ENCODE measurements at places on chromosomes 5 and 9.

DNA sequence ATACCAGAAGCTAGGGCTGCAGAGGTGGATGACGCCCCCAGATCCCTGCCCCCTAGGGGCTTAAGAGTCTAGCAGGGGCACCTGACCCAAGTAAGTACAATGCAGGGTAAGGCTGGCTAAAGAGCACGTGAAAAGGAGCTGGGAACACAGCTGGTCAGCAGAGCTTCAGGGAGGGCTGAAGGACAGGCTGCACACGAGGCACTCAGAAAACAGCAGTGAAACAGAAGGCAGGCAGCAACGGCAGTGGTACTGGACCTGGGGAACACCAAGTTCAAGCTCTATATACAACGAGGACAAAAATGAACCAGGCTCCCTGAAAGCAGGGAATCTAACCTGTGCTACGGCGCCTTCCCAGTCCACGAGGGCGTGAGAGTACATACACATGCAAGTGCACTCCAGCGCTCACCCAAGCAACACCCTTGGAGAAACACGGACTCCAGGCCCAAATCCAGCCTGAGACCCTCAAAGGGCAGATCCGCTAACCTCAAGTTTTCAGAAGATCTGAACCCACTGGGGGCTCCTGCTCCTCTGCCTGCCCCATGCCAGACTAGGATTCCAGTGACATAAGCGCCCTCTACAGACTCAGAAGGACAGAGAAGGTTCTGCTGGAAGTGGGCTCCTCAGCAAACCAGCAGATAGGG, 57.4 kb downstream of the PSMB7 start:
- DNase-seq, result no peak

- DNase-seq, result no peak
Measured at GRCh38 chr5:172565455-172565854, 75.6 kb upstream of the NEURL1B start.

DNA sequence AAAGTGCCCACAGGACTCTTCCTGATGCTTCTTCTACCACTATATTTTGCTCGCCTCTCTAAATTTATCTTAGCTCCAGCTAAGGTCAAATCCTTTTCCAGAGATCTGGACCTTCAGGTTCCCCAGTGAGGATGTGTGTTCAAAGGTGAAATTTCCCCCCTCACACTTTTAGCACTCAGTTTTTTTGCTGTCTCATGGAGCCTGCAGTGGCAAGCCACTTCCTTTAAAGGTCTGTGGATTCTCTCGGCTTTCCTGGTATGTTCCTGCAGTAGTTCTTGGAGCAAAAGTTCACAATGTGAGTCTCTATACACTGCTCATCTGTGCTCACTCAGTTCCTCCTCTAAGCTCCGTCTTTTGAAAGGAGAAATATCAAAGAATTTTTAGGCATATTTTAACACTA, 181.4 kb downstream of the LURAP1L start:
- no peak for DNase-seq

DNA sequence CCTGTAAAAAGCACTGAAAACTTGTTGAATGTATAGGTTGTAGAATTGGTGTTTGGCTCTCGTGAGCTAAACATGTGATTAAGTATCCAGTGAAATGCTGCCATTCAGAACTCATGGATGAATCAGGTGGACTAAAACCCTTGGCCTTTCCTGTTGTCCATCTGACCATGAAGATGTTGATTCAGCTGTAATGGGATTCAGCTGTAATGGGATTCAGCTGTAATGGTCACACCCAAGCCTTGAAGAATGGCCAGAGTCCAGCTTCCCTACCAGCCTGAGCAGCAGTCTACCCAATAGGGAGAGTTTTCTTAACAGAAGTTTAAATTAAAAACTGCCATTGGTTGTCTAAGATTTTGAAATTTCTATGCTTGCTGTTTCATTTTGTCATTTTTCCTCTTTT, 18.1 kb downstream of the MAMDC2 start:
- no peak for DNase-seq

GRCh38 chr9:123742009-123742767, 187.7 kb downstream of the DENND1A start:
- DNase-seq, result no peak

DNA sequence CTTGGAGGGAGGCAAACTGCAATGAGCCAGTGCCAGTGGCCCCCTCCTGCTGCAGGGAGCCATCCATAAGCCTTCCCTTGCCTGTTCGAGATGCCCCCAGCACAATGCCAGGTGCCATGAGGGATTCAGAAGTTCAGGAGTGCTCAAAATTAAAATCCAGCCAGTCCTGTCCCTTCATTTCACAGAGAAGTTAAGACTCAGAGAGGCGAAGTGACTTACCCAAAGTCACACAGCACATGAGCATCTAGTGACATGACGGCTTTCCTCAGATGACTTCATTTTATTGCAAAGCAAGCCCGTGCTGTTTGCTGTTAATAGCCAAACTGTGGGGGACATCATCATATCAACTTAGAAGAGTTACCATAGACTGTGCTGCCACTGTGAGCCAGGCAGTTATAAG, 69.3 kb upstream of the SAP30L start:
- DNase-seq, result no peak

- peak; percentile 1 for DNase-seq
Measured at GRCh38 chr5:108259306-108259705, 122.6 kb downstream of the FBXL17 start.

DNA sequence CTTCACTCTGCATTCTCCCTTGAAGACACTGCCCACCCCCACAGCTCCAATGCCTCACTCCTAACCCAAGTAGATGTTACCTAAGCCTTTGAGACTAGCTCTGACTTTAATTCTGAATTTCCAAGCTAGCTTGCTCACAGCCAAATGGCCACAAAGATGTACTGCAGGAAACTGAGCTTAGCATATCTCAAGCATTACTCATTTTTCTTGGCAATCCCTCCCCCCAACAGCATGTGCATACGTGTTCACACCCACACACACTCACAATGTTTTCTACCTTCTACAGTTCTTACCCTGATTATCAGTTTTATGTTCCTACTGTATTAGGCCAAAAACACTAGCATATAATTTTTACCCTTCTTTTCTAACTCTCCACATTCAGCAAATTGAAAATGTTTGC, 13.7 kb upstream of the GRIA1 start:
- DNase-seq, result no peak

DNA sequence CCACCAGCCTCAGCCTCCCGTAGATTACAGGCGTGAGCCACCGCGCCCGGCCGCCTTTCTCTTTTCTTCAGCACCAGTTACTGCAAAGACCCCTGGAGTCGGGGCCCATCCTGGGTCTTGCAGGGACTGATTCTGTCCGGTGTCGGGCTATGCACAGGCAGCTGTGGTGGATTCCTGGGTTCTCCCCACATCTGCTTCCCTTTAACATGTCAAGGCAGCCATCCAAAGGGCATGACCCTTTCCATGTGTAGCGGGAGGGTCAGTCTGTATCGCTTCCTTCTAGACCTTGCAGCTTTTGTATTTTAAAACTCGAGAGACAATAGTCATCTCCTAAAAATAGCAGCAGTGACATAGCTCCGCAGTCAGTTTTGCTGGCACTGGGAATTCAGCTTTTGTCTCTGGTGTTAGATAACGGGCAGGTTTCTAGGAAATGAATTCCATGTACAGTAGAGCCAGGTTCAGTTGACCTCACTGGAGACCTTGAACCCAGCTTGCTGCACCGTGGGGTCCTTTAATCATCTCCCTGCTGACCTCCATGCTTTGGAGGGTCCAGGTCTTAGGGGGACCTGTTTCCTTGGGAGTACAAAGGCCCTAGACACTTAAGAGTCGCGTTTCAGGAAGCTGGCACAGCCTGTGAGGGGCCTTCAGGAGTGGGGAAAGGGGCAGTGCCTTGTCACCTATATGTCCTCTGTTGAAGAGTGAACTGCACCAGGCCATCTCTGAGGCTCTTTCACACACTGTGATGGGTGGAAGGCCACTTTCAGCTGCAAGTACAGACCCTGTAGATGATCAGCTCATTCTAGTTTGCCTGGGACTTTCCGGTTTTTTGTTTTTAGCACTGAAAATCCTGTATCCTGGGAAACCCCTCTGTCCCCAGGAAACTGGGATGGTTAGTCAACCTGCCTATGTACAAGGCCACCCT, 13.8 kb downstream of the ANKRD33B start:
- DNase-seq, result no peak

DNA sequence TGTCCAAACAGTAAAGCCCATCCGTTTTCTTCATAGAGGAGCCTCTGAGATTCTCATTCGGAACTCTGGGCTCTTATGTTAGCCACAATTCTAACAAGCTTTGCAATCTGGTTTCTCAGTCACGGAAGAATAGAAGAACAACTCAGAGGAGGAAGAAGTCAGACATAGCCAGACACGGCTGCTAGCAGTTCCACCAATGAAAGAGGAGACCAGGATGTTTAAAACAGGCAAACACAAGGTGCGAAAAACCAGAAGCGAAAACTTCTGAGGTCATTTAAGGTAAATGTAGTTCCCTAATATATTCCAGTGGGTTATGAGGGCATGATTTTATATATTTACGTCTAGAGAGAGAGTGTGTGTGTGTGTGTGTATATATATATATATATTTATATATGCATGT, 34.1 kb upstream of the GDNF start:
- no peak for DNase-seq

- DNase-seq, result no peak
Measured at GRCh38 chr5:33662722-33663427, 222.1 kb downstream of the TARS1 start.

- no peak for DNase-seq
Measured at GRCh38 chr9:127353882-127354281, 43.1 kb upstream of the SLC2A8 start.

DNA sequence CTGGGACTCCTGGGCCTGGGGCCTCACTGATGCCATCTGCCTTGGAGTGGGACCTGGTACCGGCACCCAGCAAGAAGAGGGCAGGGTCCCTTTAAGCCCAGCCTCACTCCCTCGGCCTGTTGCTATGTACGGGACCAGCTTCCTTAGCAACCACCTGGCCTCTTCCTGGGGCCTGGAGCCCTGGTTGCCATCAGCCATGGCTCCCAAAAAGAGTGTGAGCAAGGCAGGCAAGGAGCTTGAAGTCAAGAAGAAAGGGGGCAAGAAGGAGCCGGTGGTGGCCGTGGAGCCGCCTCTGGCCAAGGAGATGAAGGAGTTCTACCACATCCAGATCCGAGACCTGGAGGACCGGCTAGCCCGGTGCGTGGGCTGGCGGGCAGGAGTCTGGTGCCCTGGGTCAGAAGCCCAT, at the start of gene CFAP157:
CFAP157 (plus strand) TSS at position 153 of the 406 bp plus-strand sequence; CDS start at position 197, 44 bp downstream.
- no peak for DNase-seq

GRCh38 chr9:78213712-78214111, 22.2 kb upstream of the CEP78 start:
- no peak for DNase-seq
